ENCODE measurements at places on chromosomes 1 and 21.
A peak's percentile ranks its signal among the peaks of the same experiment; 100 is the strongest.

GRCh38 chr21:29751473-29752185 lies 188.2 kb downstream of the GRIK1 start:
- DNase-seq: no peak

DNA sequence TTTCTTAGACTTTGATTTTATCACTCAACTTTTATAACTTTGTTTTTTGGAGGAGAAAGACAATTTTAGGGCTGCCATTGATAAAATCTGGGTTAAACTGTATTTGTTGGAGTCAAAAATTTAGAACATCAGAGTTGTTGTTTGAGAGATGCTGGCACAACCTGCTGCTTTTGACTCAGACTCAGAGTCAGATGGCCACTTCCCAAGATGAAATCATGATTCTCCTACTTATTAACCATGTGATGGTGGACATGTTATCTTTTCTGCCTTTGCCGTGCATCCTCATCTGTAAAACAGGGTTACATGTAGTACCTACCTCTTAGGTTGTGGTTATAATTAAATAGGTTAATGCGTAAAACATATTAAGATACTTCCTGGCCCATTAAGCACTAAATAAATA lies 71.2 kb downstream of the PLA2G4A start:
- no peak for DNase-seq

- DNase-seq: no peak
Observed at GRCh38 chr1:231209531-231209930, 31.5 kb upstream of the GNPAT start.

- no peak for DNase-seq
Observed at GRCh38 chr1:234429434-234429806, 49.6 kb downstream of the TARBP1 start.

DNA sequence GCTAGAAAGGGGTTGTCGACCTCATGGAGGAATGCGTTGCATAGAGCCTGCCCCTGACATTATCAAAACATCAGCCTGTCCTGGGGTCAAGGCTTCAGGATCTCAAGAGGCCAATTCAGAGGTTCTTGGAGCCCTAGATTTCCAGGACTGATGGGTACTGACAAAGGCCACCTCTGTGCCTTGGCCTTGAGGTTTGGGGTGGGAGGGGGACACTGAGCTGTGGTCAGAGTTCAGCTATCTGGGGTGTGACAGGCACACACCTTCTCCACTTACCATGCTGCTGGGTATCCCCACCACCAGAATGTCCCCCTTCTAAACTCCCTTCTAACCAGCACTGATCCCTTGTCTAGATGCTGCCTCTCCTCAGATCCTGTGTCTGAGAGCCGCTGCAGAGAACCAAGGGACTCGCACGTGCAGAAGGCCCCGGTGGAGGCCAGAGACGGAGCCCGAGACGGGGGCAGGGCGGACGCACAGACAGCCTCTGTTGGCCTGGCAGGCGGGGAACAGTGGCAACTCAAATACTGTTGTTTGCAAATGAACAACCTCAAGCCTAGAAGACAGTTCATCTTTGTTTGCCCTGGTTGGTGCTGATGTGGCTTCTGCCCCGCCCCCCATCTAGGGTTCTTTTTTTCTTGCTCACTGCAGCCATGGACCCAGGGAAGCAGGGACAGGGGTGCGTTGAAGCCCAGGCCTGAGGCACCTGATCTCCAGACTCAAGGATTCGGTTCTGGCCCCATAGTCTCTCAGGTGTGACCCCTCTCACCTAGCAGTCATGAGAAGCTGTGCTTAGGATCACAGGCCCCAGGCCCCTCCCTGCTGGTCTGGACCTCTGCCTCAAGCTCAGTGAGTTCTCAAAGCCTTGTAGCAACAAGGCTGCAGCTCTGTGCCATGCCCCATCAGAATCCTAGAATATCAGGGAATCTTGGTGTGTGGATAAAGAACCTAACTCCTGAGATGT lies 28.1 kb upstream of the CSF1 start:
- no peak for DNase-seq

GRCh38 chr1:22024485-22025367 lies 23.3 kb downstream of the CELA3A start:
- peak; percentile 41 for DNase-seq

DNA sequence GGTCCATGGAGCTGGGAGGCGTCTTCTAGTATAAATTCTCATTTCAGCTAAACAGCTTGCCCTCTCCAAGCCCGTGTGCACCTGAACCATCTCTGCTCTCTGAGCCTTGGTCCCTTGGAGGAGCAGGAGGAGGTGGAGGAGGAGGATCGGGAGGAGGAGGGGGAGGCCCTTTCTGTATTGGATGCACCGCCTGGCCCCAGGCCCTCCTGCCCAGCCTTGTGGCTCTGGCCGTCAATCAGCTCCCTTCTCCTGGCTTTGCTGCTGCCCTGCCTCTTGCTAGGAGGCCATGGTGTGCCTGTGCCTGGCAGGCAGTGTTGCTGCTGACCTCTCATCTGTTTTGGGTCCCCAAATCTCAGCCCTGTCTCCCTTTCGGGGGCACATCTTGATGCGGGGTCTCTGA lies 9.0 kb downstream of the COL18A1 start:
- DNase-seq: no peak

DNA sequence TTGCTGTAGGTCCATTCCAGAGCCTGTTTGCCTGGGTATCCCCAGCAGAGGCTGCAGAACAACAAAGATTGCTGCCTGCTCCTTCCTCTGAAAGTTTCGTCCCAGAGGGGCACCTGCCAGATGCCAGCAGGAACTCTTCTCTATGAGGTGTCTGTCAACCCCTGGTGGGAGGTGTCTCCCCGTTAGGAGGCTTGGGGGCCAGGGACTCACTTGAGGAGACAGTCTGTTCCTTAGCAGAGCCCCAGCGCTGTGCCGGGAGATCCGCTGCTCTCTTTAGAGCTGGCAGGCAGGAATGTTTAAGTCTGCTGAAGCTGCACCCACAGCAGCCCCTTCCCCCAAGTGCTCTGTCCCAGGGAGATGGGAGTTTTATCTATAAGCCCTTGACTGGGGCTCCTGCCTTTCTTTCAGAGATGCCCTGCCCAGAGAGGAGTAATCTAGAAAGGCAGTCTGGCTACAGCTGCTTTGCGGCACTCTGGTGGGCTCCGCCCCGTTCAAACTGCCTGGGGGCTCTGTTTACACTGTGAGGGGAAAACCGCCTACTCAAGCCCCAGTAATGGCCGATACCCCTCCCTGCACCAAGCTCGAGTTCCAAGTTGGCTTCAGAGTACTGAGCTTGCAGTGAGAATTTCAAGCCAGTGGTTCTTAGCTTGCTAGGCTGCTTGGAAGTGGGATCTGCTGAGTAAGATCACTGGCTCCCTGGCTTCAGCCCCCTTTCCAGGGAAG lies 8.7 kb upstream of the SLC25A24 start:
- no peak for DNase-seq

DNA sequence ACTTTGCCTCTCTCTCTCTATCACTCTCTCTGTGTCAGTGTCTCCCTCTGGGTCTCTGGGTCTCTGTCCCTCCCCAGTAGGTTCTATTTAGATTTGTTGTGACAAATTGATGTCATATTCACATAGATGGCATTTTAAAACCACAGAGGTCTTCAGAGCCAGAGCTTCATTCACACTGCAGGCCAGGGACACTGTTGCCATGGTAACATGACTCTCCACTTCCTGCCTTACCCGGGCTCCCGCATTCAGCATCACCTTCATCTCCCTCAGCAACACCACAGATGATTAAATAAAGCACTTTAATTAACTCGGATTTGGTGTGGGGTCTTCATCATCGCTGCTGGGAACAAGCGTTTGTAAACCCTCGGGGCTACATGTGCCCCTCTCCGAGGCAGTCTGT lies 132.6 kb downstream of the ETS2 start:
- no peak for DNase-seq

- no peak for DNase-seq
Observed at GRCh38 chr1:35707601-35708440, 10.9 kb downstream of the C1orf216 start.

GRCh38 chr1:166676981-166677380 lies 162.3 kb upstream of the POGK start:
- DNase-seq: no peak

DNA sequence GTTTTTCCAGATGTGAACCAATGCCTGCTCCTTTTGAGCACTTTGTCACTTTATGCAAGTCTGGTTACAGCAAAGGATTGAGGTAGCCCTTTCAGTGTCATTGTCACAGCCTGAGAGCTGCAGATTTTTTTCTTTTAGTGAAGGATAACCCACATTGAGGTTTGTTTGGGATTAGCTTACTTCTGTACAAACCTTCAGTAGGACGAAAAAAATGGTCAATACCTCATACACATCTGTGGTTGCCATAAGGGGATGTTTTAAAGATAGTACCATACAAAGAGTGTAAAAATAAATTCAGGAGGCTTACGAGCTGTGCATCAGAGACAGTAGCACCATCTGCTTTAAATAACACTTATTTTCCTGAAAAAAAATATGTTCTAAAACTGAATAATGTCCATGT lies 566.0 kb downstream of the AJAP1 start:
- DNase-seq: no peak

GRCh38 chr1:160432371-160432786 lies 32.0 kb downstream of the VANGL2 start:
- DNase-seq: no peak

- no peak for DNase-seq
Observed at GRCh38 chr1:225670356-225670755, 17.4 kb upstream of the ENAH start.

DNA sequence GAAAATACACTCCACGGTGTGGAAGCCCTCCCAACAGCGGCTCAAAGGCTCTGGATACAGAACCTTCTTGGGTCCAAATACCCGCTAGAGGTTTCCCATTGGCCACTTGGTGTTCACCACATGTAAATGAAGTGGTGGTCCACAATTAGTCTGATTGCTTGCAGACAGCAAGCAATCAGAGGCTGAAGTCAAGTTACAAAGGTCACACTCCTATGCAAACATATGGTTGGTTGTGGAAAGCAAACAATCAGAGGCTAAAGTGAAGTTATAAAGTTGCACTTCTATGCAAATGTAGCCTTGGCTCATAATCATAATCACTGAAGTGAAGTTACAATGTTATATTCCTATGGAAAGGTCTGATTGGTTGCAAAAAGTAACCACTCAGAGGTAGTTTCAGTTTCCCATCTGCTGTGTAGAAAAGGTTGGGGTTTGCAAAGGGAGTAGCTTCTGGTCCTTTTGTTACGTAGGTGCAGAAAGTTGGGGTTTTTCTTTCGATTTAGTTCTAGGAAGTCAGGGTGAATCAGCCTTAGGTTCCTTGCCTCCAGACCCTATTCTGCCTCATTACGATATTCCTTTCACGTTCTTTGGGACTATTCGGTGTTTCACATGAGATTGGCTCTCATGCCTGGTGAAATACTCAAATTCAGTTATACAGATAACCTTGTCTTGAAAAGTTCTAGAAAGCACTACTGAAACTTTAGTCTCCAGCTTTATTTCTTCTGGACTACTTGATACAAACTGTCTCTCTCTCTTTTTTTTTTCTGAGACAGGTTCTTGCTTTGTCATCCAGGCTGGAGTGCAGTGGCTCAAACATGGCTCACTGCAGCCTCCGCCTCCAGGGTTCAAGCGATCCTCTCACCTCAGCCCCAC lies 36.7 kb upstream of the MTF2 start:
- DNase-seq: no peak

GRCh38 chr1:19639999-19640362 lies 4.1 kb upstream of the NBL1 start:
- no peak for DNase-seq

DNA sequence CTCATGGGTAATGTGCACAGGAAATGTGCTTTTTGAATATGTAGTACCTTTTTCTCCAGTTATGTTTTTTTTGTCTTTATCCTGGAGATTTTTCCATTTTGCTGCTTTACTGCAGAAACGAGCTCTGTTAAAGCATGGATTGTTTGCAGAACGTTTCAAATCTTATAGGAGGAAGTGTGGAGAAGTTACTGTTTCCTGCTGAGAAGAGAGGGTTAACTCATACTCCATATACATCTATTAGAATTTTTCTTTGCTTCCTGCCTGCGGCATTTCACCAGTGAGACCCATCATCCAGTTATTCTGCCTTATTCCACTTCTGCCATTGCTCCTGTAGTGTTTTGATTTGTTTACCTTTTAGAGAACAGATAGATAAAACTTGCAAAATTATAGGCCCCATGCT lies 2.0 kb downstream of the RPRD2 start:
- DNase-seq: no peak

DNA sequence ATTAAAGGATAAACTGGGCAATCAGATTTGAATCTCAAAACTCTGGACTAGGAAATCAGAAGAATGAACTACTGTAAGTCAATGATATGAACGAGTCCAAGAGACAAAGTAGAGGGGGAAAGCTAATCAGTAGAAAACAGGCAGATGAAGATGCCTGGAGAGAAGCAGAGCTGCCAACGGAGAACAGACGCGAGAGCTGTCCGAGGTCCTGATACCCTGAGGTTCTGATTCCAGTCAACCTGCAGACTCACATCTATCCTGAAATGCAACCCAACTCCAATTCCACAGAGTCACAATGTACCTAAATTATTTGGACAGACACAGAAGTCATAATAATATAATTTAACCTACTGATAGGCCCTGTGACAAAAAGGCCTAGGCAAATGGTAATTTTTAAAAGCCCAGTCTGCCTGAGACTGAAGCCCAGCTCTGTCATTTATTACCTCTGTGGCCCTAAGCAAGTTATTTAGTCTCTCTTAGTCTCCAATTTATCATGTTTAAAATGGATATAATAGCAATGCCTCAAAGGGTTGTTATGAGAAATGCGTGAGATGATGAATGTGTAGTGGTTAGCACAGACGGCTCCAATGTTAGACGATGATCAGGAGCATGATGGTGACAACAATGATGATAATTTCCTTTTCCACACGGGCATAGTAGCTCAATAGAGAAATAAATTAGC lies 33.4 kb downstream of the RGS7 start:
- DNase-seq: no peak

DNA sequence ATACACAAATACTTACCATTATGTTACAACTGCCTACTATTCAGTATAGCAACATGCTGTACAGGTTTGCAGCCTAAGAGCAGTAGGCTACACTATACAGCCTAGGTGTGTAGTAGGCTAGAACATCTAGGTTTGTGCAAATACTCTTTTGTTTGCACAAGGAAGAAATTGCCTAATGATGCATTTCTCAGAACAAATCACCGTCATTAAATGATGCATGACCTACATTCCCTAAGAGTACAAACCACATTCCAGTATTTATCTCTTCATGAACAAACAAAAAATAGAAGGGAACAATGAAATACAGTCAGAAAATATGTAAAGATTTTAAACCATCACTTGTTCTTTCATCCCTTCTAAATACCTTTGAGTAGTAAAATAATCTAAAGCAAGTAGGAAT lies 109.7 kb upstream of the HP1BP3 start:
- no peak for DNase-seq

Data from activated naive CD8-positive, alpha-beta T cell treated with anti-CD3 and anti-CD28 coated beads, Interleukin-2, amount 50 U/mL, for 16 hours (primary cell).